ENCODE measurements at places on chromosomes 4 and X.

DNA sequence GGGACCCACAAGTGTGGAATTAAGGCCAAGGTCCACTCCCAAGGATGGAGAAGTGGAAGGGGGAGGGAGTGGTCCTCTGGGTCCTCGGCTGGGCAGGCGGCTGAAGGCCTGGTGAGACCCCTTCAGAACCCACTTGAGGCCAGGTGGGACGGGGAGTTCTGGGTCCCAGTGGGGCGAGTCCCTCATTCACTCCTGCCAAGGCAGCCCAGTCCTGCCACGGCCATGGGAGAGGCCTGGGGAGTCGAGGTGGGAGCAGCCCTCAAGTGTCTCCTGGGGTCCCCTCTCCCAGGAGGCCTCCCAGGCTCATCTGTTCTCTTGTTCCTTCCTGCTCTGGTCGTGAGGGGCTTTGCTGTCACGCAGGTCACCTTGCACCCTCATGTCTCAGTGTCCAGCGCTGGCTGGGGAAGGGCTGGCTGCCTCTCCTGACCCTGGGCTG, 6.1 kb upstream of the SH3BP2 start:
- DNase-seq: no peak

GRCh38 chr4:178976861-178977260, 1534.6 kb upstream of the AGA start:
- DNase-seq: no peak

- DNase-seq: no peak
Measured at GRCh38 chr4:41304221-41304620, 47.5 kb downstream of the UCHL1 start.

DNA sequence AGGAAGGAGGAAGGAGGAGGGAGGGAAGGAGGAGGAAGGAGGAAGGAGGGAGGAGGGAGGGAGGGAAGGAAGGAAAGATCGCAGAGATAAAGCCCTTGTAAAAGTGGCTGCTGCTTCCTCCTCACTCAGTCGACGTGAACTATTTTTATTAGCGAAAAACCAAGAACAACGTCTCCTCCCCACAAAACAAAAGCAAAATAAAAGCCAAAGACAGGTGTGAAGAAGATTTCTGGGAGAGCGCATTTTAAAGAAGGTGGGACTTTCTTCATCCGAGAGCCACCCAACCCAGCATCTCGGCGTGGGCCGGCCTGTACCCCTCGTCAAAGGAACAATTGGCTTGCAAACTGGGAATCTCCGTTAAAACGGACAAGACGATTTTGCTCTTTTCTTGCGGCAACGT, 40.7 kb upstream of the ASMTL start:
- DNase-seq: no peak

DNA sequence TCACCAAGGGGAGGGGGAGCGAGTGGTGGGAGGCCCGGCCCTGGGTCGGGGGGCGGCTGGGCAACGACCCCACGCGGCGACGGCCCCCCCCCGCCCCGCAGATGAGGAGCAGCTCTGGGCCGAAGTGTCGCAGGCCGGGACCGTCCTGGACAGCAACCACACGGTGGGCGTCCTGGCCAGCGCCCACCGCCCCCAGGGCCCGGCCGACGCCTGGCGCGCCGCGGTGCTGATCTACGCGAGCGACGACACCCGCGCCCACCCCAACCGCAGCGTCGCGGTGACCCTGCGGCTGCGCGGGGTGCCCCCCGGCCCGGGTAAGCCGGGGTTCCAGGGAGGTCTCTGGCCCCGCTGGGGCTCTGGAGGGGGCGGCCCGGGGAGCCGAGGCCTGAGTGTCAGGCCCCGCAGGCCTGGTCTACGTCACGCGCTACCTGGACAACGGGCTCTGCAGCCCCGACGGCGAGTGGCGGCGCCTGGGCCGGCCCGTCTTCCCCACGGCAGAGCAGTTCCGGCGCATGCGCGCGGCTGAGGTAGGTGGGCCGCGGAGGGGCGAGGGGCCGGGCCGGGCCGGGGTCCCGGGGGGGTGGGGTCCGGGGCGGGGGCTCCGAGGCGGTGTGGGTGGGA, 8.7 kb upstream of the FGFRL1 start:
- DNase-seq: no peak

DNA sequence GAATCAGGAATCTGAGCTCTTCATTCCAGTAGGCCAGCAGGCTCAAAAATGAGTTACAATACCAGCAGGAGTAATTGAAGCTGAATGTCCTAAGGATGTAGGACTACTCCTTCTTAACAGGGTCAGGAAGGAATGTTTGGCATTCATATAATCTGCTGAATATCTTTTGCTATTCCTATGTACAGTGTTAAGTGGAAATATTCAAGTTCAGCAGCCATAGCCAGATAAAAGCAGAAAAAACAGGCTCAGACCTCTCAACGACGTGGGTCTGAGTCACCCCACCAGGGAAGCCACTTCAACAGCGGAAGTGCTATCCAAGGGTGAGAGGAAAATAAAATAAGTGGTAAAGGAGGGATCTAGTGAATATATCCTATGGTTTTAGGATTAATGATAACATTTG, 577.0 kb downstream of the SPOCK3 start:
- peak; percentile 30 for DNase-seq

DNA sequence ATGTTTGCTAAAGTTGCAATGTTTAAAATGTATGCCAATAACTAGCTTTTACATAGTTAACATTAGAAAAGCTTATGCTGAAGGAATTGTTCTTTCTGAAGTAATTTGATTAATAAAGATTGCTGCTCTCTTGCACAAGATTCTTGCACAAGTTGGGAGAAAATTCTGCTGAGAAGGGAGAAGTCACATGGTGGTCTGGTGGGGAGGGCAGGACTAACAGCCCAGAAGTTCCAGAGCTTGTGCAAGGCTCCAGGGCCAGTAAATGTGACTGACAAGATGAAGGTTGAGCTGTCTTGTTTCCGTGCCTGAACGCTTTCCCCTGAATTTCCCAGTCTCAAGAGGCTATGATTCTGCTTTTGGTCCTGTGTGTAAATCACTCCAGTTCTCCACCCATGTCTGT, 112.9 kb upstream of the VCX start:
- no peak for DNase-seq

- DNase-seq: no peak
Measured at GRCh38 chr4:128353791-128354190, 66.2 kb upstream of the PGRMC2 start.

DNA sequence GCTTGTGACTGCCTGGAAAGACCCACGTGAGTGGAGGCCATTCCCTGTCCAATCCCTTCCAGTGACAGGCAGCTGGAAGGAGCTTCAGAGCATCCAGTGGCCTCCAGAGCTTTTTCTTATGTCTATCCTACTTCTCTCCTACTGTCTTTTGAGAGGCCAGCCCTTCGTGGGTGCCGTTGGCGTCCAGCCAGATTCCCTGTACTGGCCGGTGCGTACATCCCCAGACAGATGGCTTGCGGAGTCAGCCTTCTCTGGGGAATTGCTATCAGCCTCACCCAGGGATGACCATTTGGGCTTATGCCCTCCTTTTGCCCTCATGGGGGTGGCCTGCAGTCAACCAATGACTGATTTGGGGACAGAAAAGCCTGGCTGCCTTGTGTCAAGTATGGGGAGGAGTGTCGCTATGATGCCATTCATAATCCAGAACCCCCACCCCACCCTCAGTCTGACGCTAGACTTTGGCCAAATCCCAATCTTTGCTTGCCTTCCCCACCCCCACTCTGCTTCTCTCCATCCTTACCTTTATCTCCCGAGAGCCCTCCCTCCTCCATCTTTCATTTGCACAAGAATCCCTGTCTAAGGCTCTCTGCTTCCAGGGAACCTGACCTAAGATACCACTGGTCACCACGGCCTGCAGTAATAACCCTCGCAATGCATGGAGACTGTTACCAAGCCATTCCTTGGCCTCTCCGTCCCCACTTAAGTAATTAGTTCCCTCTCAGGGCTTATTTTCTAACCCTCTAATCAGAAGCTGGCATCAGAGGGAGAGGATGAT, 150.3 kb upstream of the BCOR start:
- no peak for DNase-seq

DNA sequence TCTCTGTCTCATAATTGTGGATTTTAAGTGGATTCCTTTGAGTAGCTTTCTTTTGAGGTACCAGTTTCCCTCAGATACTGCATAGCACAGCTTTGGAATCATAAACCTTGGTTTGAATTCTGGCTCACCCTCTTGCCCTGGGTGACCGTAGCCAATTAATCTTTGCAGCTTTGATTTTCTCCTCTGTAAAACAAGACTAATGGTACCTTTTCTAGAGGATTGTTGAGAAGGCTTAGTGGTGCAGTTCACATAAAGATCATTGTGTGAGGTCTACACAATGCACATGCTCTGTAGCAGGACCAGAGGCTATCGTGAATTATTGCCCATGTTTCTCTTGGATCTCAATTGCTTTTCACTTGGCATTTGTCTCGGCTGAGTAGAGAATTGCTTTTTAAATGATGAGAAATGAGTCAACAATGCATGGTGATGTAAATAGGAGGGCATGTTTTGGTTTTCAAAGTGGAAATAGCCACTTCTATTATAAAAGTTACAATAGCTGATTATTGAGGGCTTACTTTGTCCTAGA, 47.9 kb downstream of the TMEM131L start:
- DNase-seq: peak; percentile 64

- peak; percentile 43 for DNase-seq
Measured at GRCh38 chrX:18885328-18886004, 98.4 kb downstream of the PHKA2 start.

DNA sequence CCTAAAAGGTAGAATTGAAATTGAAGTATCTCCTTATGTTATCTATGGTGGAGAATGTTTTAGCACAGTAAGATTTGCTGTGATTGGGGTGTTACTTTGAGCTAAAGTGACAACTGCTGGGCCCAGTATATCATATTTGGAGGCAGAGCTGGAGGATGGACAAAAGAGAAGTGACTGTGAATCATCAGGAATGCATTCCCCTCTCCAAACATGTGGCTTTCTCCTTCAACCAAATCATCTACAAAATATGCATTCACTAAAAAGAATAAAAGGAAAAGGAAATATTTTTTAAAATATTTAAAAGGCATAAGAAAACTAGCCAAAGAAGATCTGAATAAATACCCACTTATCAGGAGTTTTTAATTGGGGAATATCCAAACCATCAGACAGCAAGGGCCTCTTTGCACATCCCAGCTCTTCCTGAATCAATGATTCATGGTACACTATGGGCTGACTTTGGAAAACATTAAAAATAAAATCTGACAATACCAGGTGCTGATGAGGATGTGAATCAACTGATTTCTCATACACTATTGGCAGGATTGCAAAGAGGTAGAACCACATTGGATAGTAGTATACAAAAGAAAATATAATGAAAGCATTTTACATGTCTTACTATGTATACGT, 671.7 kb upstream of the NR3C2 start:
- peak; percentile 67 for DNase-seq

DNA sequence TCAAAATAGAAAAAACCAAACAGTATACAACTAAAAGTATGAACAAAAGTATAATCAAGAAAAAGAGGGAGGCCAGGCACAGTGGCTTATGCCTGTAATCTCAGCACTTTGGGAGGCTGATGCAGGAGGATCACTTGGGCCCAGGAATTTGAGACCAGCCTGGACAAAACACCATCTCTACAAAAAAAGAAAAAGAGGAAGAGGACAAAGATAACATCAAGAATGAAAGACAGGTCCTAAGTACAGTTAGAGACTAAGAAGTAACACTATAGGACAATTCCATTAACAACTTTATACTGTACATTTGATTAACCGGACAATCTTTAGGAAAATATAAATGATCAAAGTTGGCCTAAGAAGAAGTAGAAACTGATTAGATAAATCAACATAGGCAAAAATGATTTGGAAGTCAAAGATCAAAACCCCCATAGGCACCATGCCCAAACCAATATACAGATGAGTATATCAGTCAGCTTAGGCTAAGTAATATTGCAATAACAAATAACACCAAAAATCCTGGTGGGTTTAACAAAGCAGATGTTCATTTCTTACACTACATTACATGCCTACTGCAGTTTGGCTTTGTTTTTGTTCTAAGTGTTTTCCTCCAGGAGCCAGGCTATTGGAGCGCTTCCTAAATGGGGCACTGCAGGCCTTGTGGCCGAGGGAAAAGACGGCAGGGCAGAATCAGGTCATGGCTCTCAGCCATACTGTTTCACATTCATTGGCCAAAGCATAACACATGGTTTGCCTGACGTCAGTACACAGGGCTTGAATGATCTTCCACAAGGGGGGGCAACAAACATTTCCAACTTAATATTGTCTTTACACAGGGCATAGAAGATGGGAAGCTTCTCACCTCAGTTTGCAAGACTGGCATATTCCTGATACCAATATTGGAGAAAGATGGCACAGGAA, 42.2 kb upstream of the HGFAC start:
- DNase-seq: peak; percentile 47

GRCh38 chr4:140807491-140808252, 51.5 kb upstream of the TBC1D9 start:
- peak; percentile 82 for DNase-seq

- DNase-seq: no peak
Measured at GRCh38 chr4:6719611-6720179, 3.7 kb downstream of the BLOC1S4 start.

- DNase-seq: no peak
Measured at GRCh38 chrX:42000836-42001235, 77.5 kb upstream of the CASK start.

GRCh38 chr4:20418861-20419451, 167.3 kb downstream of the SLIT2 start:
- peak; percentile 89 for DNase-seq

- peak; percentile 46 for DNase-seq
Measured at GRCh38 chr4:150664935-150665334, 83.0 kb downstream of the MAB21L2 start.

DNA sequence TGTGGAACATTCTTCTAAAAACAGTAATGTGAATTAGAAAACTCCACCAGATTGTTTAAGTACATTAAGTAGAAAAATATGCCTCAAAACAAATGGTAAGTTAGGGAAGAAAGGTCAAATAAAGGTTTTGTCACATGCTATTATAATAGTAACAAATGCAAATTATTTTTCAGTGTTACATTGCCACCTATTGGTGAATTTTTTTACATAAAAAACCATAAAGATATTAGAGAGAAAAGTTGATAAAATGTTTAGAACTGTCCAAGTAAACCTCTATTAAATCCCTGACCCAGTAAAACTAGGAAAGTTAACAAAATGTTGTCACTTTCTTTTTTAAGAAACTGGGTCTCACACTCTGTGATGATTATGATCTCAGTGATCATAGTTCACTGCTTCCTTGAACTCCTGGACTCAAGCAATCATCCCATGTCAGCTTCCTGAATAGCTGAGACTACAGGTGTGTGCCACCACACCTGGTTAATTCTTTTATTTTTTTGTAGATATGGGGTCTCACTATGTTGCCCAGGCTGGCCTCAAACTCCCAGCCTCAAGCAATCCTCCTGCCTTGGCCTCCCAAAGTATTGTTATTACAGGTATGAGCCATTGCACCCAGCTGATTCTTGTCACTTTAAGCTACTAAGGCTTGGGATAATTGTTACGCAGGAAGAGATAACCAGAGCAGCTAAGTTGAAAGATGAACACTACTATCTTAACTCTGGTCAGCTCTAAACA, 157.6 kb downstream of the ATRX start:
- peak; percentile 5 for DNase-seq
